ENCODE measurements at places on chromosomes 7 and 10. TPM values are rescaled to one million over a fixed set of nuclear protein-coding genes. Genes with fewer than 3 reads are reported as not detected.

GRCh38 chr7:71962636-71963035, 449.5 kb downstream of the CALN1 start:
- DNase-seq, result no peak

Gene CCDC3
- total RNA-seq, result 0.02 TPM

Gene PRXL2A
- total RNA-seq, result 26.9 TPM

DNA sequence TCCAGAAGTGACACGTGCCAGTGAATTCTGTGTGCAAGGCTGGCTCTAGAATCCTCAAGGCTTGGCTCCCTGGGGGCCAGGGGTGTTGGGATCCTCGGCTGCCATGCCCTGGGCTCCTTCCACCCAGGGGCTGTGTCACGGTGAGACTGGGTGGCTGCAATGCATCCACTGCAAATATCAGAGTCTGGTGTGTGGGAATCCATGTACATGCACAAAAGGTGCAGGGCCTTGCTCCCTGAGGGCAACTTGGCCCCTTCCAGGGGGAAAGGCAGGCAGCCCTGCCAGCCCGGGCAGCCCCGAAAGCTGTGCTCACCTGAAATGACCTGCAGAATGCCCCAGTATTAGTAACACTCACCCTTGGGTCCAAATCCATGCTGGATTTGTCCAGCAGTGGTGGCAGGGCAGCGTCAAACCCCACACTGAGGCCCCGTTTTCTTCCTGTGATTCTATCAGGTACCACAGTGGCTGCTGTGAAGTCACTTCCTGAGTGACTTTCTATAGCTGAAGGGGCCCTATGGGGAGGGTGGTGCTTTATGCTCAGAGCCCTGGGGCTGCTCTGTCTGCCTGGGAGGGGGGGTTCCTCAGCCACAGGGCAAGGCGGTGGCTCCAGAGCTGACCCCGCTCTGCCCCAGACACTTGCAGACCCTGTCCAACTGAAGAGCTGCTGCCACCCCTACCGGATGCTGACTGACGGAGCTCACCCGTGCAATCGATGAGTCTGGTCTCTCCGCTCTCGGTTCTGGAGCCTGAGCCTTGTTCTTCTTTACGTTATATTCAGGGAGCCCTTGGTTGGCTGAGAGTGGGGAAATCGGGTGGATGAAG, 317.7 kb downstream of the GLRX3 start:
- DNase-seq, result no peak

- DNase-seq, result peak; percentile 99
Observed at GRCh38 chr10:132536877-132537683, 507 bp upstream of the INPP5A start.

DNA sequence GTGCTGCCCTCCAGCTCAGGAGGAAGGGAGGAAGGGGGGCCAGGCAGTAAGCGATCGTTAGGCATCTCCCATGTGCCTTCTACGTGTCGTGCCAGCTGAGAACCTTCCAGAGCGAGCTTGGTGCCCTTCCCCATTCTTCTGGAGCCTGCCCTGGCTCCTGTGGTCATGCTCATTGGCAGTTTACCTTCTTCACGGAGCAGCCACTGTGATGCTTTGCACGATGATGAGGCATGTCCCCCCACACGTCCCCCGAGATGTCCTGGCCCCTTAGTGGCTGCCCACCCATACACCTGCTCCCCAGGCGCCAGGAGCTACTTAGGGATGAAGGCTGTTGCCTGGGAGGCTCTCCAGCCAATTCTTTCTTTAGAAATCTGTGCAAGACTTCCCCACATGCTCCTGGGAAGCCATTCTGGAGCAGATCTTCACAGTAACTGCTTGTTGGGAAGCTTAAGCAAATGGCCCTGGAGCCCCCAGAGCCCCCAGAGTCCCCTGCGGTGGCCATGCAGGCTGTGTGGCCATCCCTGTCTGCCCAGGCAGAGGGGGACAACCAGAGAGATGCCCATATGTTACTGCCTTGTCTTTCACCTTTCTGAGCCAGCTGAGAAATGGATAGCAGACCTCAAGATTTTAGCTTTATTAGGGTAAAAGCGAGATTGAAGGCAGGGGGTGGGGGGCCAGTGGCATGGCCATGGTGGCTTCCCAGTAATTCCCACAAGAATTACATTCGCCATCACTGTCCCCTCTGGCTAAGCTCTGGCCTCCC, 199.0 kb downstream of the EBF3 start:
- DNase-seq, result no peak

Gene STAG3
- not detected for total RNA-seq

DNA sequence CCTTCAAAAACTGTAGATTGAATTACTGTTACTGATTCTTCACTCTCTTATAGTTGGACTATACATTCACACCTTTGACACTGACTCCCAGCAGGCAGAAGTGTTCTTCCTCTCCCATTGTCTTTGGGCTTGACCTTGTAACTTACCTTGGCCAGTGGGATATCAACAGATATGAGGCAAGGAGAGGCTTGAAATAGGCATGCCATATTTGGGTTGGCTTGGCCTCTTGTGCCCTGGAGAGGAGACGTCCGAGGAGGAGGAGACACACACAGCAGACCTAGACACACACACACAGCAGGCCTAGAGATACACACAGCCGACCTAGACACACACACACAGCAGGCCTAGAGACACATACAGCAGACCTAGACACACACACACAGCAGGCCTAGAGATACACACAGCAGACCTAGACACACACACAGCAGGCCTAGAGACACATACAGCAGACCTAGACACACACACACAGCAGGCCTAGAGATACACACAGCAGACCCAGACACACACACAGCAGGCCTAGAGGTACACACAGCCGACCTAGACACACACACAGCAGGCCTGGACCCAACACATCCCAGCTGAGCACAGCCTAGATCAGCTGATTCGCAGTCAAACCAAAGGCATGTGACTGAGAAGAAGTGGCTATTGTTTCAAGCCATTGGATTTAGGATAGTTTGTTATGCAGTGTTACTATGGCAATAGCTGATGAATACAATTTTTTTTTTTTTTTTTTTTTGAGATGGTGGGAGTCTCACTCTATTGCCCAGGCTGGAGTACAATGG, 12.5 kb upstream of the GNA12 start:
- DNase-seq, result no peak

- DNase-seq, result no peak
Observed at GRCh38 chr10:76442113-76442512, 1010.7 kb downstream of the LRMDA start.

- no peak for DNase-seq
Observed at GRCh38 chr7:49481075-49481474, 292.4 kb upstream of the VWC2 start.

Gene SPDYE6
- not detected for total RNA-seq

Gene TBXAS1
- total RNA-seq, result 4.0 TPM

Gene LEP
- total RNA-seq, result not detected

Gene SSC4D
- 0.37 TPM for total RNA-seq

Gene SVOPL
- not detected for total RNA-seq

Gene NYAP1
- 1.2 TPM for total RNA-seq

DNA sequence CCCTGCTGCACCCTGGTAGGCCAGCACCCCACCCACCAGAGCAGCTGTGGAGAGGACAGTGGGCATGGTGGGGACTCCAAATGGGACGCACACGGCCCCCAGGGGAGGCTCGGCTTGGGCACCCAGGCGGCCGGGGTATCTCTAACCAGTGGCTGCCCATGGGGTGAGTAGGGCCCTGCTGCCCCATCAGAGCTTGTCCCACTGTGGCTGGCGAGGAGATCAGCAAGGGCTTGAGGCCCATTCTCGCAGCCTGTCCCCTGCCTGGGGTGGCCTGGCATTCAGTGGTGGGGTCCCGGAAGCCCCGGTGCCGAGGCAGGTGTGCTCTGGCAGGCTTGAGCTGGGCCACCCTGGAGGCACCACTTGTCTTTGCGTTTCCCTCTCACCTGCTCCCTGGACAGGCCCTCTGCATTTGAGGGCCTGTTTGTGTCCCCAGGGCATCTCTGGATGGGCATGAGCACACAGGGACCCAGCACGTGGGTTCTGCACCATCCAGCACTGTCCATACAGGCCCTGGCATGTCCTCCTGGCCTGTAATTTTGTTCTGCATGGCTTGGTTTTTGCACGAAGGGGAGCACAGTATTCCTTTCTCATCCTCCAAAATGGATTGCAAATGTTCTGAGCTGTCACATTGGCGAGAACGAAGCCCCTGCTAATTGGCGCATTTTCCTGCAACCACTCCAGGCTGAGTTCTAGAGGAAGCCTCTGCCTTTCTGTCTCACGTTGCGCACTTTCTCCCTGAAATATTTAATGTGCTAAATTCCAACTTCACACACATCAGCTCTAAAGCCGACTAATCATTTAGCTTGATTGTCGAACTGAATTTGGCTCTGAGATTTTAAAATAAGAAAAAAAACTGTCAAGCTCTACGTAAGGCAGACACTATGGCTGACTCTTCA, 27.2 kb downstream of the PWWP2B start:
- DNase-seq, result no peak

- DNase-seq, result no peak
Observed at GRCh38 chr10:46035923-46036849, 5.8 kb upstream of the NCOA4 start.

DNA sequence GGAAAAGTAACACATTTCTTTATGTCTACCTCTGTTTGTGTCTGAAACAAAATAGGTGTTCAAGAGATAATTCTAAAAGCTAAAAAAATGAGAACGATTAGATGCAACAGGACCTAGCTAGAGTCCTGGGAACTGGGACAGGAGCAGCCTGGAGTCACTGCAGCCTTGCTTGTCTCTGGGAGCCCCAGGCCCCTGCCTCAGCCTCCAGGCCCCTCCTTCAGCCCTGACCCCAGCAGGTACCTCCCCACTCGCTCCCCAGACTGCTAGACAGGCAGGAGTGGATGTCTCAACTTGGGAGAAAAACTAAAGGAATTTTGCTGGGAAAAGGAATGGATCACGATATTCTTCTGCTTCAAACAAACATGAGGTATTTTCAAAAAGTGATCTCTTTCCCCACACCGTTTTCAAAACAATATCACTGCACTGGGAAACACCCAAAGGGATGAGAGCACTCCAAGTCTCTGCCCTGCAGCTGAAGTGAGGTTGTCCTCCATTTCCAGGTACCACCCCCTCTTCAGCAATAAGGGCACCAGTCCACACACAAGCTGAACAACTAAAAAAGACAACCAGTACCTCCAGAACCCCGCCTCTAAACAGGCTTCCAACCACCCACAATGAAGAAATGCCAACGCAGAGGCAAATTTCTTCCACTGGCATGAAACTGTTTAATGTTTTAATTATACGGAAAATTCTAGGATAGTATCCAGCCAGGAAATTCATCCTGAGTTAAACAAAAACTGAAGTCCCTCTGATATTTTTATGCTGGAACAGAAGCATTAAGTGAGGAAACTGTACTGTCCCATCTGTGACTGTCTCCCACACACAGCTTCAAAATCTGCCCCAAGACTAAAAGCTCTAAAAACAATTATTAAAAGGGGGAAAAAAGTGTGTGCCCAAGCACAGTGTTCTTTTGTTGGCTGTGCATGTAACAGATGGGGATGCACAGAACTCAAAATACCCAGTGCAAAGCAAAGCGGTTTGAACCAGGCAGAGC, 47.2 kb downstream of the XPNPEP1 start:
- DNase-seq, result no peak

DNA sequence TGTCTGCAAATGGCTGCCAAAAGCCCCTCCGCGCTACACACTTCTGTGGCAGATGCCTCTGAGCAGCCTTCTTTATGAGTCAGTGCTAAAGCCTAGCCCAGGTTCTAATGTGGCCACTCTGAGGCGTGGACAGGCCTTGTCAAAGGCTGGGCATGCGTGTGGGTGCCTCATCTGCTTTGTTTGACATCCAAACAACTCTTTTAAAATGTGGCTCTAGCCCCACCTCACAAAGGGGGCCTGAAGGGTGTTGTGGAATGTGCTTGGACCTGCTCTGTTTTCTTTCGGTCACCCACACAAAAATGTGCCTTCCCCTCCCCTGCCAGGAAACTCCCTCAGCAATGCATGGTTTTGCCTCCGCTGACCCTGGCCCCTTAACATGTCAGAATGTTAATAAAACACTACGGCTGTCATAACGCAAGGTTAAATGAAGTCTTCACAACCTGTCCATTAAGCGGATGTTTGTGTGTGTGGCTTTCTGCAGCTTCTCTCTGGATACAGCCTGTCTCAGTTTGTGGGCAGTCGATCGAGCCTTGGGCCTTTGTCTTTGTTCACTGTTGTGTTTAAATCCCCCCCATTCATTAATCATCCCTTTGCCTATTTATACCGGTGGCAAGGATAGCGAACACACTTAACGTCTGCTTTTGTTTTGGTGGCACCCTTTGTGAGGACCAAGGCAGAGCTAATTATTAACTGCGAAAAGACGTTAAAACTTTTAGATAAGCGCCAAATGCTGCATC, 718.9 kb downstream of the LRMDA start:
- no peak for DNase-seq

Gene MMRN2
- total RNA-seq, result 0.37 TPM

DNA sequence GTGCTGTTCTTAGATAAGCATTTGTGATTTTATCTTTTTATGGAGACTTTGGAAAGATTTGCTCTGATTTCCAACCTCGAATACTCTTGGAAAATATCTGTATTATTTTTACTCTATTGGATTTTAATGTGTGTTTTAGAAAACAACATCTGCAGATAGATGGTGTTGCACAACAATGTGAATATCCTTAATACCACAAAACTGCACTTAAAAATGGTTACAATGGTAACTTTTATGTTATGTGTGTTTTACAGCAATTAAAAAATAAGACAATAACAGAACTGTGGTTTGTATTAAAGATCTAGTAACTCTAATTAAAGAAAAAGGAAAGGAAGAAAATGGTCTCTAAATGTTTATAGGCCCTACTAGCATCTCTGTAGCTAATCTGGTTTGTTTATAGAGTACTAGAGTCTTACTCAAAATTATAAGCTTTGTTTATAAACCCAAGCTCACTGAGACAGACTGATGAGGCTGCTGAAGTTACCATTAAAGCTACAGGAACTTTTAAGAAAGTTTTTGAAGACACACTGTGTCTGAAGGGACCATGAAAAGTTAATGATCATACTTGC, 74.6 kb upstream of the CC2D2B start:
- DNase-seq, result no peak

DNA sequence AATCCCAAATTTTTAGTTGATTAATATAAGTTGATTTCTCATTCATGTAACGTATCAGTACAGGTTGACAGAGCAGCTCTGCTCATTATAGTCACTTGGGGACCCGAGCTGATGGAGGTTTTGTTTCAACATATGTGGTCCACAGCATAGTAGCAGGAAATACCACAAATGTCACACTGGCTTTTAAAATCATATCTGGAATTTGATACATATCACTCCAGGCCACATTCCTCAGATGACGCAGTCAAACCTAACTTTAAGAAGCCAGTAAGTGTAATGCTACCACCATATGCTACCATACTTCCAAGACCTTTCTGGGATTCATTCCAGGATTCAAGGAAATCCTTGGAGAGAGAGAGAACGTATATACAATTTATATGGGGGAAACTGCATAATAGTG, 156.3 kb downstream of the PHF14 start:
- DNase-seq, result peak; percentile 59

Gene FAM237B
- not detected for total RNA-seq

GRCh38 chr7:16348251-16348650, 73.1 kb downstream of the CRPPA start:
- DNase-seq, result no peak
